ENCODE measurements at places on chromosomes 6 and 20.

GRCh38 chr20:46159101-46159897 lies 41.2 kb downstream of the CD40 start:
- no peak for DNase-seq

- DNase-seq = no peak
Measured at GRCh38 chr20:19310541-19310940, 98.1 kb downstream of the SLC24A3 start.

DNA sequence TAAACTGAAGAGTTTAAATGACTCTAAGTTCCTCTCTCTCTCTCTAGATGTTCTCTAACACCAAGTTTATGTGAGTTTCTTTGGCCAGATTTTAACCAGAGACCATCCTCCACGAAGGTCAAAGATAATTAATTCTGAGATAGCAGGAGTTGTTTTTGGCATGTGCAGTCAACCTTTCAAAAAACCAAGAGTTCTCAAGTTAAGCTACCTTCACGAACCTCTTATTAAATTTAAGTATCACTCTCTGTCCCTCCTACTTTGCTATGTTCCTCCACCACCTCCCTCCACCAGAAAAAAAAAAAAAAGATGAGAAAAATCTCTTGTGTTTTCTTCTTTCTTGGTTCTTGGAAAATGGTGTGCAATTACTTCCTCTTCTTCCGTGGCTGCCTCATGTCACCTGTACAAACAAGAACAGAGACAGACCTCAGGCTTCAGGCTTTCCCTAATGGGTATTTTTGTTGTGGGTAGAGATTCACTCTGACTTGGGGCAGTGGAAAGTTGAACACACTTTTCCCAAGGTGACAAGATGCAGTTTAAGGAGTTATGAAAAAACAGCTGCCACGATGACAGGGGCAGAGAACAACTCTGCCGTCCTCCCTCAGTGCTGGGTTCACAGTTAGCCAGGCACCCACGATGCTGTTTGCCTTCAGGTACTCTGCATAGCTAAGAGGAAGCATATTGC lies 64.3 kb downstream of the ADTRP start:
- DNase-seq = no peak

DNA sequence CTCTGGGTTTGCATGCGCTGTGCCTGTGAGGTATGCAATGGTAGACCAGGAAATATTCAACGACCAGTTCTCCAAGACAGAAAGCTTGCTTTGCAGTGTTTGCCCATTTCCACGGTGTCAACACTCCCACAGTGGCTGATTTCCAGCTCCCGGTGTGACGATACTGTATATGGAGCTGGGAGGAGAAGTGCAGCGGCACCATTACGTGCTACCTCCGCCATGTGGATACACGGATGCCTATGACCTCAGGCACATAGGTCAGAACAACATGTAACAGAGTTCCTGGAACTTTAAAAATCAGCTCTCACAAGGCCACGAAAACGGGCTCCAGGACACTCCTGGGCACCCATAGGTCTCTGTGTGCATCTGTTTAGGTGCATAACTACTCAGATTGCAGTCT lies 51.1 kb downstream of the NFATC2 start:
- DNase-seq = no peak

DNA sequence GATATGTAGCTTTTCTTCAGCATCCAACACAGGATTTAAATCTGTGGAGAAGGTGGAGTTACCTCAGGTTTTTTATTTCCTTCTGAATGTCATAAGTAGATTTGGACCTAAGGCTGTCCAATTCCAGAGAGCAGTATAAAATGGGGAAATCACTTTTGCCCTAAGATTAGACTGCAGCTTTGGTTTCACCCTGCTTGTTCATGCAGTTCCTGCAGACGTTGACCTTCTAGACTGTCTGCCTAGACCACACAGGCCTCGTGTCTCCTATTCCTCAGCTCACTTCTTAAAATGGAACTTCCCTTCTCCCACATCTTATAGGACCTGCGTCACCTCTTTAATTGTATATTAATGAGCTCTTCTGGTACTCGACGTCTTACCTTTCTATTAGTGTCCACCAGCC lies 26.0 kb upstream of the C6orf62 start:
- no peak for DNase-seq

- no peak for DNase-seq
Measured at GRCh38 chr20:62670998-62671397, 28.7 kb downstream of the SLCO4A1 start.

- no peak for DNase-seq
Measured at GRCh38 chr6:144262470-144263369, 22.4 kb upstream of the UTRN start.

Data from H54 (cell line).